Cerebellar nuclear complex (tissue), 1 donor: ENCODE measurements at places on chromosomes 2 and 18.

- no peak for DNase-seq
Observed at GRCh38 chr18:8797206-8797605, 91.8 kb downstream of the MTCL1 start.

- no peak for DNase-seq
Observed at GRCh38 chr2:101396316-101396717, 9.0 kb upstream of the CREG2 start.

GRCh38 chr2:128086244-128086643, 4.8 kb upstream of the UGGT1 start:
- DNase-seq: no peak

GRCh38 chr2:55775828-55776227, 82.2 kb upstream of the PNPT1 start:
- no peak for DNase-seq

GRCh38 chr2:238848976-238849853, 1.3 kb downstream of the TWIST2 start:
- no peak for DNase-seq

- DNase-seq: no peak
Observed at GRCh38 chr18:22171258-22172119, 2.1 kb downstream of the GATA6 start.

DNA sequence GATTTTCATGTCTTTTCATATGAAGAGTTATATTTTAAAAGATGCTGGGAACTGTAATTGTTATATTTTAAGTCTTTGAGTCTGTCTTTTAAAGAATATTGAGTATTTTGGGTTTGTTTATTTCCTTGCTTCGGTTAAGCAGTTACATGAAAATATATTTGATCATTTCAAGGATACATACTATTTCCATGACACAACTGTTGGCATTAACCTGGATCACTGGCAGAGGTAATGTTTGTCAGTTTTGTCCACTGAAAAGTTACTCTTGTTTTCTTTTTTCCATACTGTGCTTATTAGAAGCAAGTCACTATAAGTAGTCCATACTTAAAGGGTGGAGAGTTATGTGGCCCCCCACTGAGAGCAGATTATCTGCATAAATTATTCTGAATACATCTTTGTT, 1142.0 kb upstream of the TMEFF2 start:
- DNase-seq: no peak

DNA sequence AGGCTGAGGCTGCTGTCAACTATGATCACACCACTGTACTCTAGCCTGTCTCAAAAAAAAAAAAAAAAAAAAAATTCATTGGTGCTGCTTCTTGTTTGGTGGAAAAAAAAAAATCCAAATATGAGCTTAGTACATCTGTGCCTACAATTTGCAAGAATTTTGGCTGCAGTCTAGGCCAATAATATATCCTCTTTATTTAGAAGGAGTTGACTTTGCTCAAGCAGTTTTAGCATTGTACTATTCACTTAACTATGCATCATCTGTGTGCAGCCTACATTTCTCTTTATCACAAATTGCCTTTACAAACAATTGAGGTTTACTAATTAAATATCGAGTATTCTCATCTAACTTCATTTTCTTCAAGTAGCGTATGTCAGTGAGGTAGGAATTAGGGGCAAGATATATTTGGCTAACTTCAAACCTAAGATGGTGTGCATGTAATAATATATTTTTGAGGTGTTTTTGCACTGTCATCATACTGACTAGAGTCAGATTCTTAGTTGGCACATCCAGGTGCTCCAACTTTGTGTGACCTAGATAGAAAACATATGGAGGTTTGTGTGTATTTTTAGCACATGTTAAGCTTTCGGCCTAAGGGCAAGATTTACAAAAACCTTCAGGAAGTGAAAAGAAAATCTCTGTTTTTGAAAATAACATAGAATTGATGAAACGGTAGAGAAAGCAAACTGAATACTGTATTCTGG, 51.8 kb downstream of the PMS1 start:
- peak; percentile 14 for DNase-seq

- DNase-seq: no peak
Observed at GRCh38 chr2:174667250-174667860, 69.8 kb upstream of the WIPF1 start.
